ENCODE measurements at places on chromosomes 16 and 17. TPM values are rescaled to one million over a fixed set of nuclear protein-coding genes. Genes with fewer than 3 reads are reported as not detected.

CACNG3 gene
- not detected for polyA plus RNA-seq

ITGAD gene
- polyA plus RNA-seq = 0.21 TPM

LITAFD gene
- polyA plus RNA-seq = not detected

CFDP1 gene
- 203 TPM for polyA plus RNA-seq

SLC5A11 gene
- 6.5 TPM for polyA plus RNA-seq

WNT3 gene
- polyA plus RNA-seq = 2.1 TPM

MPV17L gene
- 8.7 TPM for polyA plus RNA-seq

PIPOX gene
- polyA plus RNA-seq = 7.8 TPM

SRL gene
- polyA plus RNA-seq = 1.2 TPM

ITGAX gene
- 0.69 TPM for polyA plus RNA-seq

SMCR8 gene
- polyA plus RNA-seq = 15.8 TPM

TNFRSF13B gene
- not detected for polyA plus RNA-seq

C16orf95 gene
- polyA plus RNA-seq = 2.6 TPM

CD300E gene
- polyA plus RNA-seq = 0.29 TPM

C16orf54 gene
- 0.28 TPM for polyA plus RNA-seq

AKAP10 gene
- polyA plus RNA-seq = 31.5 TPM

All from right renal cortex interstitium (tissue), 3 donors.